ENCODE measurements at places on chromosomes 7 and 10.

DNA sequence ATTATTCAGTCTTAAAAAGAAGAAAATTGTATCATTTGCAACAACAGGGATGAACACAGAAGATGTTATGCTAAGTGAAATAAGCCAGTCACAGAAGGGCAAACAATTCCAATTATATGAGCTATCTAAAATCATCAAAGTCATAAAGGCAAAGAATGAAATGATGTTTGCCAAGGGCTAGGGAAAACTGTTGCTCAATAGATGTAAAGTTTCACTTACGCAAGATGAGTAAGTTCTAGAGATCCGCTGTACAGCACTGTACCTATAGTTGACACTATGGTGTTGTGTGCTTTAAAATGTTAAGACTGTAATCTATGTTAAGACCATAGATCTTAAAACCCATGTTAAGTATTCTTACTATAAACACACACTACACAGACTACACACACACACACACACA is 904.6 kb upstream of the LRRN3 start:
- no peak for DNase-seq

GRCh38 chr10:133096616-133097269 is 9.0 kb downstream of the ADGRA1 start:
- DNase-seq = no peak

- DNase-seq = no peak
Measured at GRCh38 chr7:55174856-55175255, 156.0 kb downstream of the EGFR start.

GRCh38 chr10:131815266-131816156 is 85.3 kb upstream of the PPP2R2D start:
- no peak for DNase-seq

DNA sequence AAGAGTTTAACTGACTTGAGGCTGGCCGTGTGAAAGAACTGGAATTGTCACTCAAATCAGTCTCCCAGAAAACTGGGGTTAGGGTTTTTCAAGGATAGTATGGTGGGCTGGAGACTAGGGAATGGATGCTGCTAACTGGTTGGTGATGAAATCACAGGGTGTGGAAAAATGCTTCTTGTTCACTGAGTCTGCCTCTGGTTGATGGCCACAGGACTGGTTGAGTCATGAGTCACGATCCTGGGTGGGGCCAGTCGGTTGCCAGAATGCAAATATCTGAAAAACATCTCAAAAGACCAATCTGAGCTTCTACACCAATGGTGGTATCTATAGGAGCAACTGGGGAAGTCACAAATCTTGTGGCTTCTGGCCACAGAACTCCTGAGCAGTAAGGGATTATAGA is 16.3 kb upstream of the BAMBI start:
- DNase-seq = peak; percentile 78

DNA sequence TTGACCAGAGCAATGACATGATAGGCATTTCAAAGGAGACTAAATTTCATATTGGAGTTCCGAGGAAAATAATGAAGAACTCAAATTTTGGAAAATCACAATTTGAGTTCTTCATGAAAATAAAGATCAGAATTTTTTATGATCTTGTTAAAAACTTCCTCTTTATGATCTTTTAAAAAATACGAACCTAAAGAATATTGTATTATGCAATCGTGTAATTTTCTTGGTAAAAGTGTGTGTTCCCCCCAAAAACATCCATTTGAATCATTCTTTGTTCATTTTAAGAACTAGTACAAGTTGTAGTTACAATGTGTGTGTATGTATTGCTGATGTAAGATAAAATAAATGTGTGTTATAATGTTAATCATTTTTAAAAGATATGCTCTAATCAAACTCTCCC is 79.3 kb upstream of the PDK4 start:
- DNase-seq = no peak

DNA sequence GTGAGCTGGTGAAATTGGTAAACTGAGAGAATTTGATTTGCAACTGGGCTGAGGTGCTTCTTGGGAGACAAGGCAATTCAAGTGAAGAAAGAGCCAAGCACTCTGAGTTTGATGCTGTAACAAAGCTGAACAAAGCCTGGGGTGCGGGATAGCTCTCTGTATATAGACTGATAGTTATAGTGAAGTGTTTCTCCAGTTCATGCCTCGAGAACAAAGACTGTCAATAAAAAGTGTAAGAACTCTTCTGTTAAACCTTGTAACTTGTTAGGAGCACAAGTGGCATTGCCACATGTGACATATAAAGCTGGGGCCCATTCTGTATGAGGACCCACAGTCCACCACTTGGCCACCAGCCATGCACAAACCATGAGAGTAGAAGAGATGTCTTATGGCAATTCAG is 11.3 kb upstream of the PNPLA8 start:
- DNase-seq = no peak

GRCh38 chr7:17532861-17533404 is 234.5 kb downstream of the AHR start:
- peak; percentile 98 for DNase-seq

- no peak for DNase-seq
Measured at GRCh38 chr7:28807396-28807994, 150.6 kb downstream of the TRIL start.

DNA sequence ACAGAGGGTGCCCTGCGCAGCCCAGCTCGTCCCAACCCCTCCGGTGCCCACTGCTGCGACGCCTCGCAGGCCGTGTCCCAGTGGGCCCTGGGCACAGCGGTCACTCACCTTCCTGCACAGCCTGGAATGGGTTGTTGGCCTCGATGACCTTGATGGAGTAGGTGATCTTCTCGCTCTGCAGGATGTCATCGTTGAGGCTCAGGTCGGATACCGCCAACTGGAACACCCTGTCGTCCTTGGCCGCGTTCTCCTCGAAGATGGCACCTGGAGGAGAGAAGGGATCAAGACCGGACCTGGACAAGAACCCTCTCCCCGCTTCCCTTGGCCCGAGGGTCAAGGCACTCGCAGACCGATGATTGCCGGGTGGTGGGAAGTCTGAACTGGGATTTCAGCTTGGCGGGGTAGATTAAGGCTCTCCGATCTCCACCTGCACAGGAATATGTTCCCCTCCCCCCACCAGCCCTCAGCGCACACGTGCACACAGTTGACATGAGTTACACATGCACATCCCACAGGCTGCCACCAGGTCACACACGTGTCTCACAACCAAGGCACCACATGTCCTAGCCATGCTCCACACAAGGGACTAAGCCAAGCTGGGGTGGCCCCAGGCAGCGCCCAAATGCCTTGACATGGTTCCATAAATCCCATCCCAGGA is 2.6 kb downstream of the GRID1 start:
- DNase-seq = no peak

- DNase-seq = no peak
Measured at GRCh38 chr10:115696747-115697146, 576.3 kb downstream of the GFRA1 start.

GRCh38 chr10:72241691-72242252 is 25.7 kb upstream of the ASCC1 start:
- no peak for DNase-seq

- DNase-seq = no peak
Measured at GRCh38 chr7:1675036-1675671, 5.1 kb downstream of the ELFN1 start.

DNA sequence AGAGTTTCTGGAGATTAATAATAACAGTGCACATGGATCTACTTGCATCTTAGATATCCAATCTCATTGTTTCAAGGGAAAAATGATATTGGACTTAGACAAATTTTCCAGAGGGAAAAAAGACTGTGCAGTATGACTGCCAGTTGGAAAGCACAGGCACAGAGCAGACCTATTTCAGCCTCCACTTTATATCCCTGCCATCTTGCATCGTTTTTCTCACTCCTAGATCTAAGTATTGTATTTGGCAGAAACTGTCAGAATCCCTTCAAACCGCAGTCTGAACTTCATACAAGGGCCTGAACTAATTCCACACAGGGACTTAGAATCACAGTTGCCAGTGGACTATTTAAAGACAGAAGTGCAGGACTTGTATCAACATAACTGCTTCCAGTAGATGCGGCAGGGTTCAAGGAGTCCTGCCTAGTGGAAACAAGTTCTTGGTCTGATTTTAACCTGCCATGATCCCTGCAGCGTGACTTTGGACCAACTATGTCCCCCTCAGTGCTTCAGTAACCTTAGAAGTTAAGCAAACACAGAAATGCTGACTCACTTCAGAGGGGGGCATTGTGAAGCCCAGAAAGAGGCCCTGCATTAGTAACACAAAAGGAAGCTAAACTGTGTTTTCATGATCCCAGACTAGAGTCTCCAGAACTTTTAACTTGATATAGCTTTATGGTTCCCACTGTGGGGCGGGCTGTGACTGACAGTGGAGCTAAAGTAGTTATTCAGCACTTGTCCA is 95.7 kb upstream of the PALS2 start:
- DNase-seq = peak; percentile 80

- no peak for DNase-seq
Measured at GRCh38 chr7:36605261-36606051, 118.8 kb downstream of the AOAH start.

DNA sequence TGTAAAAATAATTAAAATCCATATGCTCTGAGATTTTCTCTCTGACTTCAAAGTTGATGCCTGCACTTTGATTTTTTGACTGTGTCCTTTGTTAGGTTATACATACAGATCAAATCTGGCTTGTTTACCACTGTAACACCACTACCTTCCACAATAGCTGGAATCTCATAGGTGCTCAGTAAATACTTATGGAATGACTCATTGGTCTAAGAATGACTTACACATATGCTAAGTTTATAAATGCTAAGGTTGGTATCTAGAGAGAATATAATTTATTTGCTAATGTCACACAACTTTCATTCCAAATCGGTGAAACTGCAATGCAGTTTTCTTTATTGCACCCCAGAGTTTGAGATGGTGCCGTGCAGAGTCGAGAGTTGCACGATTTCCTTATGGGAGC is 578.5 kb downstream of the SH2D4B start:
- DNase-seq = peak; percentile 26

DNA sequence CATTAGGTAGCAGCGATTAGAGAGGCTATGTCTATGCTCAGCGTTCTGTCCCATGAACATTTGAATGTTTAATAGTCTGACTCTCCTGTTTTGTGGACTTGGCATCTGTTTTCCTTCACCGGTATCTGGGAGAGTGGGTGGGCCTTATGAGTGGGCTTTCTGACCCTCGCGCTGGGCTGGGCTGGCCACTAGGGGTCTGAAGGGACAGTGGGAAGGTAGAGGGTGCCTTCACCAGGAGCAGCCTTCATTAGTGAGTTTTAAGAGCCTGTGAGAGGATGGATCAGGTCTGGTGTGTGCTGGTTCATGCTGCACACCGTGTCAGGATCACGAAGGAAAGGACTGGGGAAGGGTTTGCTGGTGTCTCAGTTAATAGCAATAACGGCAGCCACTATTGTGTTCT is 33.4 kb downstream of the DCLRE1A start:
- no peak for DNase-seq

DNA sequence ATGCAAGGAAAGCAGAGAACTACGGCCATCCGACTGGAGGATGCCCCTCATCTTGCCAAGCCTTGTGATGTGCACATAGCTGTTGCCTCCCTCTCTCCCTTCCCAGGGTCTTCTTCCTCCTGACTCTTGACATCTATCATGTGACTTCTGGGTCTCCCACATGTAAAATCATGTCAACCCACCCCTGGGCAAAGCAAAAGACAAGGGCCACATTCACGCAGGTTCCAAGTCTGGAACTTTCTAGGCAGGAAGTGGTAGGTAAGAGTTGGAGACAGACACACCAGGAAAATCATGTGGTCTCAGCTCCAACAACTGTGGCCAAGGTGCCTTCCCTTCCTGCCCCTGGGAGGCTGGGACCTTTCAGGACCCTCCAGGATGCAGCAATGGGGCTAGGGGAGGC is 187.3 kb downstream of the CXCL12 start:
- DNase-seq = no peak

DNA sequence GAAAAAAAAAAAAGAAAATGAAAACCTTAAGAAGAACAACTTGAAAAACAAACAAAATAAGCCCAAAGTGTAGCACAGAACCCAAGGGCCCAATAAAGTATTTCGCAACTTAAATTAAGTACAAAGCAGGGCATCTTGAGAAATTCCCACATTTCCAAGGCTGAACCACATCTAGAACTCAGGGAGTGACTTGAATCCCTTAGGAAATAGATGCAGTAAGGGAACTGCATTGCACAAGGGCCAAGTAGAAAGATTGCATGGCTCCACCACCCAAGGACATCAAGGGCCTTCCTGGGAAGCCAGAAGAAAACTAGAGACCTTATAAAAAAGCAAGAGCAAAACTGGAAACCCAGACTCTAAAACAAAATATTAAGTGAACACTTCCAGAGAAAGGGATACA is 352.7 kb downstream of the CXCL12 start:
- no peak for DNase-seq

- DNase-seq = no peak
Measured at GRCh38 chr7:106022193-106022821, 59.2 kb downstream of the CDHR3 start.

DNA sequence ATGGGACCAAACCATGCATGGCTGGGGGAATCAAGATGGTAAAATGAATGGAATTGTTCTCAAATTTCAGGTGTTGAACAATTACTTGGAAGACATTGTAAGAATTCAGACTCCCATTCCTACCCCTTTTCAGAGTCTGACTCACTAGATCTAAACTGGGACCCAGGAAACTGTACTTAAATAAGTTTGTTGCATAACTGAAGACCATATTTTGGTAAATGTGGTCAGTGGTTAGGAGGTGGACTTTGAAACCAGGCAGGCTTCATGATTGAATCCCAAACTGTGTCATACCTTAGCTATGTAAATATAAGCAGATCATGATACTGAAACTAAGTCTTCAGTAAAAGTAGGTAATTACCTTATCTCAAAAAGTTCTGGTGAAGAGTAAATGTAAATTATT is 41.7 kb downstream of the ZWINT start:
- DNase-seq = peak; percentile 74

DNA sequence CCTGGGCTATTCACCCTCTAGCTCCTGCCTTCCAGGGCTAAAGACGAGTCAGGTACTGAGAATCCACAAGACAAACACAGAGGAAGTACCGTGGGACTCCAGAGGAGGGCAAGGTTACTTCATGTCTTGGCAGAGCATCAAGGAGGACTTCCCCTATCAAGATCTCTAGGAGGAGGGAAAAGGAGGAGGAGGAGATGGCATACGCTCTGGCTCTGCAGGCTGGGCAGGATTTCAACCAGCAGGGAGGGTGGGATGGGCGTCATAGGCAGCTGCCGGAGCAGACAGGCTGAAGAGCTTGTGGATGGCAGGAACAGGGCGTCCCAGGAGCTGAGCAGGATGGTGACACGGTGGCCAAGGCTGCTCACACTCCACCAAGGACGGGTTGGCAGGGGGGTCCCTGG is 21.3 kb downstream of the MDH2 start:
- DNase-seq = peak; percentile 89

Data from mesenchymal stem cell (in vitro differentiated cells and primary cell).